Coronary artery (tissue), 2 donors: ENCODE measurements at places on chromosomes 5 and 9.

DNA sequence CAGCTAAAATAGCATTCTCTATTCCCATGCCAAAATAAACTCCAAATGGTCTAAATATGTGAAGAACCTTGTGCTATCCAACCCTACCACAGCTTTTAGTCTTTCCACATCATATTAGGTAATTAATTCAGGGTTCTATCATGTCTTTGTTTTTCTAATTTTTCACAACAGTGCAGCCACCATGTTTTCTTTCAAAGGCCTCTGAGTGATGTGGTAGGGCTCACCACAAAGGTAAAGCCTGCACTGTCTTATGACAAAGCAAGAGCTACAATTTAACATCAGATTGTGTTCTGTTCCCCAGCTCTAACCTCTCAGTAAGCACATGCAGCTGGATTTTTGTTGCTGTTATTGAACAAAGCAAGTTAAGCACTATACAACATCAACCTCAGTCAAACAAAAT lies 52.4 kb downstream of the MEF2C start:
- no peak for DNase-seq

DNA sequence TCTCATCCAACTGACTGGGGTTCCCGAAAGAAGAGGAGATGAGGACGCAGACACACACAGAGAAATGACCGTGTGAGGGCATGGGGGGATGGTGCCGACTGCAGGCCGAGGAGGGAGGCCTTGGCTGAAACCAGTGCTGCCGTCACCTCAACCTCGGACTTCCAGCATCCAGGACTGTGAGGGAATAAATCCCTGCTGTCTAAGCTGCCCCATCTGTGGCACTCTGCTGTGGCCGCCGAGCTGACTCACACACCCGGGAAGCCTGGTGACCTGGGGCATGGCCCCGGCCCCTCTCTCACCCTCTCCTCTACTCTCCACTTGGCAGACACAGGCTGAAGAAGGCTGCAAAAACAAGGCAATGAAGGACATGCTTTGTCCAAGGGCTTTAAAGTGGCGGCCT lies 4.4 kb upstream of the COL5A1 start:
- DNase-seq: no peak

- DNase-seq: no peak
These were observed 1.9 kb downstream of the FOXB2 start for GRCh38 chr9:77021291-77021894.

DNA sequence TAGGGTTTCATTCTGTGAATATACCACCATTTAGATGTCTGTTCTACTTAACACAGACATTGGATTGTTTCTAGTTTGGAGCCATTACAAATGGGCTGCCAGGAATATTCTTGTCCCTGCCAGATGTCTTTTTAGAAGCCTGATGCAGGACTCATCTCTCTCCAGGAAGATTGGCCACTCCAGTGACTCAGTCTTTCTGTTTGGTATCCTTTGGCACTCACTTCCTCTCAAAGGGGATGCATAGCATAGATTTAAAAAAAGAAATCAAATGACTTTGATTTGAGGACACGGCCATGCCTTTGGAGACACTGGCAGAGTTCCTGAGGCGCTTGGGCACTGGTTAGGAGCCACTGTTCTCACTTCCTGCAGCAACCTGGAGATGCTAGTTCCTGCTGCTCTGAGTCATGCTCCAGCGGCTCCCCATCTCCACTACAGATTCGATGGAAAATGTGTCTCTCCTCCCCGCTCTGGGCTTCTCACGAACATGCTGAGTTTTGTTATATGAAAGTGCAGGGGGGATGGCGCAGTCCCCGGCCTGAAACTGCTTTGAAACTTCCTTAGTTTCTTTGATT lies 3.5 kb upstream of the ZNF366 start:
- no peak for DNase-seq

- DNase-seq: no peak
These were observed 61.7 kb upstream of the IRX4 start for GRCh38 chr5:1944408-1944807.

- peak; percentile 88 for DNase-seq
These were observed at the start of gene SLC1A1 for GRCh38 chr9:4489919-4490704. TSS of gene SLC1A1 (plus strand) at chr9:4490468. CDS start at chr9:4490680, 212 bp downstream.

- no peak for DNase-seq
These were observed 779 bp upstream of the CTNNA1 start for GRCh38 chr5:138752341-138752950.

- no peak for DNase-seq
These were observed 11.2 kb upstream of the SRP19 start for GRCh38 chr5:112849912-112850311.

GRCh38 chr5:119398727-119399466 lies 43.1 kb downstream of the TNFAIP8 start:
- DNase-seq: peak; percentile 94
